Smooth muscle cell of bladder (primary cell): ENCODE measurements at places on chromosomes 2 and 18. TPM values are rescaled to one million over a fixed set of nuclear protein-coding genes. Genes with fewer than 3 reads are reported as not detected.

The IMMT gene
- total RNA-seq, result 35.5 and 38.4 TPM in 2 replicates

The DNAJC5G gene
- total RNA-seq, result not detected in 2 replicates

The PLCD4 gene
- total RNA-seq, result 1.8 TPM in 2 replicates

The SERPINB3 gene
- 0.28 TPM in 1 of 2 replicates, not detected in the other for total RNA-seq

The PTPRN gene
- 6.4 and 57.0 TPM in 2 replicates for total RNA-seq

The RUFY4 gene
- total RNA-seq, result not detected in 2 replicates

The CLASP1 gene
- total RNA-seq, result 23.0 and 30.3 TPM in 2 replicates

The TNFAIP6 gene
- 104 and 350 TPM in 2 replicates for total RNA-seq

The ASPRV1 gene
- total RNA-seq, result 0.14 and 0.28 TPM in 2 replicates

The GMCL1 gene
- 5.7 and 8.5 TPM in 2 replicates for total RNA-seq

The CNRIP1 gene
- 28.4 and 32.9 TPM in 2 replicates for total RNA-seq
